ENCODE measurements at places on chromosomes 5 and 9.
A peak's percentile ranks its signal among the peaks of the same experiment; 100 is the strongest.

- no peak for DNase-seq
- no peaks in the 10 kb centered on the region for H3K36me3 ChIP-seq
- H3K4me3 ChIP-seq: no peak overlapping the region
- H3K4me1 ChIP-seq: no peaks in the 10 kb centered on the region
- H3K27me3 ChIP-seq: no peaks in the 10 kb centered on the region
- H3K27ac ChIP-seq: no peak overlapping the region
Measured at GRCh38 chr9:85443190-85443598, 298.6 kb downstream of the AGTPBP1 start.

DNA sequence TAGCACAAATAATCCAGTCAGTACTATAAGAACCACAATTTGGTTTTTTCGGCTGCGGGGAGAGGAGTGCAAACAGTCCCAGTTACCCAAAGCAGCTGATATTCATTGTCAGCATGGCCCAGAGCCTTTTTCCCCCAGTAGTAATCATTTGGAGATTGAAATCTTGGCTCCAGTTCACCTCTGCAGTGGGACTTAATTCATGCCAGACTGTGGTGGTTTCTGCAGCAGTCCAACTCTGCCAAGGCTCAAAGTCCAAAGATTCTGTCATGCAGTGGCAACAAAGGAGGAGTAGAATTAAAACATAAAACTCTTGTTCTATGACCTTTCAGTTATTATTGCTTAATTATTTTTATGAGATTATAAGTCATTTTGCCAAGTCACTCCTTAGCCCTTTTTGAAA lies 25.0 kb upstream of the TRIM36 start:
- H3K36me3 ChIP-seq: peaks cover 2% of the 10 kb centered on the region
- peaks cover 13% of the 10 kb centered on the region for H3K27me3 ChIP-seq
- H3K4me1 ChIP-seq: no peaks in the 10 kb centered on the region
- no peak overlapping the region for H3K4me3 ChIP-seq

DNA sequence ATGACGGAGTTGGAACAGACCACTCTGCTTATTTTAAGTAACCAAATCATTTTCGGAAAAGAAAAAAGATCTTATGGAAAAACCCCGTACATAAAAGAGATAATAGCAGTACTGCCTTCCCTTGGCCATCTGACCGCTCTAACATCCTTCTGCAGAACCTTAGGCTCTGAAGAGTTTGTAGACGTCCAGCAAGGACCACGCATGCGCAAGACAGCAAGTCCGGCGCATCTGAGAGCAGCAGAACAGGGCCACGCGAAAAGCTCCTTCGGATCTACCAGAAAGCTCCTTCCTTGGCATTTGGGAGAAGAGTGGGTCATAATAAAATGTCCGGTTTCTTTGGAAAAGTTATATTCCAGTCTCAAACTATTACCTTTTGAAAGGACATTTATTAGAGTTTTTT lies 26.8 kb downstream of the PAX5 start:
- DNase-seq: no peak
- no peaks in the 10 kb centered on the region for H3K4me1 ChIP-seq
- H3K4me3 ChIP-seq: no peak overlapping the region

- no peaks in the 10 kb centered on the region for H3K27me3 ChIP-seq
- no peak overlapping the region for H3K4me3 ChIP-seq
Measured at GRCh38 chr5:165420493-165420892, 1915.1 kb downstream of the MAT2B start.

- H3K4me3 ChIP-seq: no peak overlapping the region
- peaks cover 46% of the 10 kb centered on the region for H3K27me3 ChIP-seq
- H3K4me1 ChIP-seq: peaks cover 11% of the 10 kb centered on the region
- H3K27ac ChIP-seq: no peak overlapping the region
- no peak for DNase-seq
- peaks cover 1% of the 10 kb centered on the region for H3K36me3 ChIP-seq
Measured at GRCh38 chr5:180646963-180647305, 2.5 kb downstream of the FLT4 start.

DNA sequence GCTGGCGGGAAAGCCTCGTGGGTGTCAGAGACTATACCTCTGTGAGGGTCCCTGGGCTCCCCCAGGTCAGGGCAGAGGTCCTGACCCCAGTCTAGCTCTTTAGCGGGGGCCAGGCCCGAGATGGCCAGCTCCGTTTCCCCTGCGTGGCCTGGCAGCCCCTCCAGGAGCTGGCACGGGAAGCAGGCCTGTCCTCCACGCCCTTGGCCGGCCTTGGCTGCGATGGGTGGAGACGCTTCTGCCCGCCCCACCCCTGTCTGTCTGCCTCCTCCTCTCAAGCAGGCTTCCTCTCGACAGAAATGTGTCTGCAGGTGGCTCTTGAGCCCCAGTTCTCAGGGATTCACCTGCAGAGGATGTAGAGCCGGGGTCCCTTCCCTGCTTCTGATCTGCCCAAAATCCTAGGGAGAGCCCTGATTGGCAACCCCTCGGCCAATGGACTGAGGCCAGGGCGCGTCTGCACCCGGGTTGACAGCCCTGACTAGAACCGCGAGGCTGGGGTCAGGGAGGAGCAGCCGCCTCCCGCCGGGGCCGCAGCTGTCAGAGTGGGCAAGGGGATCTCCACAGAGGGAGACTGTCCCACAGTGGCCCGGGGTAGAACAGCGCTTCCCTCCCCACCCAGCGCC lies 2.6 kb upstream of the GRIN1 start:
- no peak overlapping the region for H3K4me3 ChIP-seq
- peaks cover 62% of the 10 kb centered on the region for H3K27me3 ChIP-seq
- peaks cover 16% of the 10 kb centered on the region for H3K36me3 ChIP-seq

DNA sequence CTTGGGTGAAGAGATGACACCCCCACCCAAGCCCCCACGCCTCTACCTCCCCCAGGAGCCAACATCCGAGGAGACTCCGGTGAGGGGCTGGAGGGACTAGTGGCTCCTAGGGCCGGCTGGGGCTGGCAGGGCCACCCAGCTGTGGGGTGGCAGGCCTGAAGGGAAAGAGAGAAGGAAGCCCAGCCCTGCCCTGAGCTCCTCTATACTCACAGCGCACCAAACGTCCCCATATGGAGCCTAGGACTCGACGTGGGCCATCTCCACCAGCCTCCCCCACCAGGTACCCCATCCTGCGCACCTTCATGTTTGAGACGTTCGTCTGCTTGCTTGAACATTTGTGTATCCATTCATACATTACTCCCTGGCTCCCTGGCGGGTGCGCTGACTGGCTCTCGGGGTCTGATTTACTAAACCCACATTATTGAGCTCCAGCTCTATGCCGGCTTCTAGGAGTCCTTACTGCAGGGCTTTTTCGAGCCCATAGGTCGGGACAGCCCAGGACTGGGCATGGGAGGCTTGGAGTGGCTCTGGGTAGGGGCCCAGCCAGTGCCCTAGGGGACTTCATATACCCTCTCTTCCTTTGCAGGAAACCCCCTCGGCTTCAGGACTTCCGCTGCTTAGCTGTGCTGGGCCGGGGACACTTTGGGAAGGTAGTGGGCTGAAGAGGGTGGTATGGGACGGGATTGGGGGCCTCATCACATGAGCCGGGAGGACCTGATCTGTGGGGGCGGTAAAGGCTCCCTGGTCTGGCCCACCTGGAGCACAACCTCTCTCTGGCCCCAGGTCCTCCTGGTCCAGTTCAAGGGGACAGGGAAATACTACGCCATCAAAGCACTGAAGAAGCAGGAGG lies 9.1 kb downstream of the ZDHHC12 start:
- H3K27me3 ChIP-seq: no peaks in the 10 kb centered on the region
- H3K27ac ChIP-seq: no peak overlapping the region
- H3K36me3 ChIP-seq: peaks cover 8% of the 10 kb centered on the region
- DNase-seq: no peak
- H3K4me3 ChIP-seq: no peak overlapping the region

GRCh38 chr9:36897478-36897877 lies 136.6 kb downstream of the PAX5 start:
- peaks cover 2% of the 10 kb centered on the region for H3K36me3 ChIP-seq
- DNase-seq: no peak
- no peak overlapping the region for H3K27ac ChIP-seq

GRCh38 chr9:110217656-110218099 lies 9.7 kb upstream of the C9orf152 start:
- no peak for DNase-seq
- no peaks in the 10 kb centered on the region for H3K4me1 ChIP-seq
- no peak overlapping the region for H3K27ac ChIP-seq
- H3K36me3 ChIP-seq: no peaks in the 10 kb centered on the region

GRCh38 chr5:59003641-59004040 lies 420.8 kb downstream of the RAB3C start:
- no peak for DNase-seq
- H3K4me1 ChIP-seq: peaks cover 53% of the 10 kb centered on the region
- H3K27ac ChIP-seq: no peak overlapping the region
- no peaks in the 10 kb centered on the region for H3K27me3 ChIP-seq

DNA sequence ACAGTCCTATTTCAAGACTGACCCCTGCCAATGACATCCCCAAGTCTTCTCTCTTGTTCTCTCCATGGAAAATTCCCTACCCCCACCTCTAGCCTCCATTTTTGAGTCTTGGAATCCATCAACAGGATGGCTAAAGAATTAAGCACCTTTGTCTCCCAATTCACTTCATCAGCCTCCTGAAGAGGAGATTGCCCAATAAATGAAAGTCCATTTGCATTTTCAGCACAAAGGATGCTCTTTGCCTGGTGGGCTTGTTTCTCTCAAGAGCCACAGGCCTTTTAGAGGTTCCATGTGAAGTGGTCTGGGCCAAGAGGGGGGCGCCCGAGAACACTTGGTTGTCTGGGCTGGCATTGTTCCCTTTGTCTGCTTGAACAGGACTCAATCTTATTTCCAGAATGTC lies 12.6 kb downstream of the HSD17B3 start:
- no peaks in the 10 kb centered on the region for H3K4me1 ChIP-seq
- no peak overlapping the region for H3K27ac ChIP-seq
- DNase-seq: no peak

DNA sequence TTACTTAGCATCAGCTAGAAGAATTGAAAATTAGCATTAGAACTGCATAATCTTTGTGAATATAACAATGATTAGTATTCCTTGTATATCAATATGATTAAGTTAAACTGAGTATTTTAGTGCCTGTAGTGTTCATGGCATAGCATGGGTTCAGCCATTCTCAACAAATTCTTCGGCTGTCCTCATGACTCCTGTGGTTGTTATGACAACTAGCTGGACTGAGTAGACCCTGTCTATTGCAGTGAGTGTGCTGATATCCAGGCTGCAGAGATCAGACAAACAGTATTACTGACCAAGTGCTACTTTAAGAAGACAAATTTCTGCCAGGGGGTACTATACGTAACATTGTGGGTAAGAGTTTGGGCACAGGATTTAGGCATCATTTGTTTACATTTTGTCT lies 125.9 kb downstream of the NUDT12 start:
- no peak overlapping the region for H3K27ac ChIP-seq
- H3K27me3 ChIP-seq: no peaks in the 10 kb centered on the region
- no peaks in the 10 kb centered on the region for H3K36me3 ChIP-seq
- DNase-seq: no peak

- H3K36me3 ChIP-seq: no peaks in the 10 kb centered on the region
- H3K4me3 ChIP-seq: peak overlapping the region; percentile 70
- H3K27me3 ChIP-seq: peaks cover 7% of the 10 kb centered on the region
Measured at GRCh38 chr9:136326061-136326760, 1.1 kb upstream of the GPSM1 start.

DNA sequence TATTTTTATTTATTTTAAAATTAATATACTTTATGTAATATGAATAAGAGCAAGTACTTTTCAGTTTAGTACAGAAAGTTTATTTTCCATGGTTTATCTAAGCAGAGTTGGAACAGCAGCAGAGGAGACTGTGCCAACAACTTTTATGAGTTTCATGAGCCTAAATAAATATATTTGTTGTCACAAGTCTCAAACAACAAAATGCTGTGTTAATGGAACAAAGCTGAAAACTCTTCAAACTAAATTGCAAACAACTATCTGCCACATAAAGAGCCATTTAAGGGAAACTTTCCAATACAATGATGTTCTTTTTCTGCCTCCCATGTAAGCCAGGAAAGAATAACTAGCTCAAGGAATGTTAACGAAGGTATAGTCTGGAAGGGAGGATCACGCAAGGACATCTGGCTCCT lies 96.1 kb downstream of the FBN2 start:
- no peaks in the 10 kb centered on the region for H3K36me3 ChIP-seq
- no peak overlapping the region for H3K27ac ChIP-seq

DNA sequence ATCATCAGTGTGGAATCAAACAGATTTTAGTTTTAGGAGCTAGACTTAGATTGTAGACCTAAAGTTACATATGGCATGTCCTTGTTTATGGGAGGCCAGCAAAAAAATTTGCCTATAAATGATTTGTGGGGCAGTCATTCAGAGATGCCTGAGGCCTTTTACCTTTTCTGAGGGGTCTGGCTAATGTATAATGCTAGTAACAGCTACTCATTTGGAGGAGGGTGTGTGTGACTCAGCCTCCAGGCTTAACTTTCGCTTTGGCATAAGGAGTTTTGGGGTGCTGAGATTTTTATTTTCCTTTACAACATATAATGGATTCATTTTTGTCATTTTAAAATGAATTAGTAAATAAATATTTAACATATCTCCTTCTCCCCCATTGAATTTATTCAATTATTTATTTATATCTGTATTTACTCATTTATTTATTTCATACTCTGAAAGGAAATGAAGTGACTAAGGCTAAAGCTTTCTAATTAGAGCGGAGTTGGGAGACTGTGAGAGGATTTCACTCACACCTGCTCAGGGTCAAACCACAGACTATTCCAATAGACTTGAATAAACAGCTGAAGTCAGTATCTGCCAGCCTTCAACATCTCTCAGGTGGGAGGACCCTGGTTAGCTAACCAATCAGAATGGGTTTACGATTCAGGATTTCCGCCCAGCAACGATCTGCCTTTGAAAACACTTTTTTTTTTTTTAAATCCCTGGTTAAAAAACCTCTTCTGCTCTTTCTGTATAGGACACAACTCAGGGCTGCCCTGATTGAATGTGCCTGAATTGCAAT lies 487.5 kb upstream of the SGCD start:
- H3K27me3 ChIP-seq: no peaks in the 10 kb centered on the region
- peaks cover 9% of the 10 kb centered on the region for H3K4me1 ChIP-seq
- no peak for DNase-seq
- H3K27ac ChIP-seq: no peak overlapping the region
- H3K4me3 ChIP-seq: no peak overlapping the region

GRCh38 chr9:2765250-2765880 lies 48.1 kb downstream of the KCNV2 start:
- H3K4me3 ChIP-seq: no peak overlapping the region
- H3K4me1 ChIP-seq: peaks cover 13% of the 10 kb centered on the region
- H3K27ac ChIP-seq: peak overlapping the region; percentile 74
- H3K27me3 ChIP-seq: no peaks in the 10 kb centered on the region

DNA sequence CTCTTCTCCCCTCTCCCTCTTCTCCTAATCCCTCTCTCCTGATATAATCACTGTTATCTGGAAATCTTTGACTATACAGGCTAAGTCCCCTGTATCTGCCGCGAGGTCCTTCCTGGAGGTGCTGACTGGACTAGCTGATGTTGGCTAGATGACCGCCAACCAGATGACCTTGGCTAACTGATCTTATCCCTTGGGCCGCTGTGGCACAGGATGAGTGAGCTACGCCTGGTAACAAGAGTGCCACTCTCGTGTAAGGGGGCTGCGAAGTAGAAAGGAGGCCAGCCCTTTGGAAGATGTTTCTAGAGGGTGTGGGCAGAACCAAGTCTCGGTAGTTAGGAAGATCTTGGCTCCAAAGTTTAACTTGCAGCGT lies 345 bp upstream of the PRRC1 start:
- H3K27ac ChIP-seq: peak overlapping the region; percentile 77
- H3K4me3 ChIP-seq: peak overlapping the region; percentile 82
- H3K4me1 ChIP-seq: peaks cover 32% of the 10 kb centered on the region
- H3K36me3 ChIP-seq: peaks cover 7% of the 10 kb centered on the region
- DNase-seq: no peak

GRCh38 chr5:4941957-4942830 lies 197.9 kb upstream of the ADAMTS16 start:
- no peaks in the 10 kb centered on the region for H3K4me1 ChIP-seq
- H3K36me3 ChIP-seq: no peaks in the 10 kb centered on the region

Measured in central memory CD8-positive, alpha-beta T cell (primary cell).